ENCODE measurements at places on chromosomes 12 and 14.

- no peak for DNase-seq
Measured at GRCh38 chr14:52724360-52724644, 5.7 kb upstream of the STYX start.

GRCh38 chr14:32596390-32596789 lies 267.3 kb downstream of the AKAP6 start:
- DNase-seq, result no peak

DNA sequence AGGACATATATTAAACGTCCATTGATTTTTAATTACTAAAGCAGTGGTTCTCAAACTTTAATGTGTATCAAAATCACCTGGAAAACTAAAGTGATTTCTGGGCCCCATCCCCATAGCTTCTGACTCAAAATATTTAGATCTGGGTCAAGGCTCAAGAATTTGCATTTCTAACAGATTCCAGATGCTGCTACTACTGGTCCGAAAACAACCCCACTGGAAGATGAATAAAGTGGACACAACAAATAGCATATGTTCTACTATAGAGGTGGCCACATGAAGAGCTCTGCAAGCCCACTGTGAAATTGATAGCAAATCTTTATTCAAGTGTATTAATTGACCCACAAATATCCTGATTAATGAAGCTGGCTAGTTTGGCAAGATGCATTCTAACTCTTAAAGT lies 69.4 kb downstream of the SPATA7 start:
- no peak for DNase-seq

DNA sequence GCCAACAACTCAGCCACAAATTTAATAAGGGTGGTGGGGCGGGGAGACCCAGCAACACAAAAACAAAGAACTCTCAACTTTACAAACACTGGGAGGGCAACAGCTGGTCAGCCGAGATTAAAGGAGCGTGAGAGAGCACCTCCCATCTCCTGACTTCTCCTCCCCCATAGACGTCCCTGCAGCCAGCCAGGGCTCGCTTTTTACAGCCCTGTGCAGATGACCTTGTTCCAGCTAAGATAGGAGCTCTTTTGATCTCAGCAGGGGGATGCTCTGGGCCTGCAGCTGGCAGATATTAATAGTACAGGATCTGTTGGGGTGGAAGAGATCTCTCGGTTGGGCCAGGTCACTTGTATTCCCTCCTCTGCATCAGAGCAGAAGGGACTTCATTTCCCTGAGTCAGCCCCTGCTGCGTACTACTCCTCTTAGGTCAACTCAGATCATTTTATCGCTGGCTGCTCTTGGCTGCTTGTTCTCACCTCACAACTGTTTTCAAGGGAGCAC lies 475.8 kb downstream of the RAD51B start:
- no peak for DNase-seq

DNA sequence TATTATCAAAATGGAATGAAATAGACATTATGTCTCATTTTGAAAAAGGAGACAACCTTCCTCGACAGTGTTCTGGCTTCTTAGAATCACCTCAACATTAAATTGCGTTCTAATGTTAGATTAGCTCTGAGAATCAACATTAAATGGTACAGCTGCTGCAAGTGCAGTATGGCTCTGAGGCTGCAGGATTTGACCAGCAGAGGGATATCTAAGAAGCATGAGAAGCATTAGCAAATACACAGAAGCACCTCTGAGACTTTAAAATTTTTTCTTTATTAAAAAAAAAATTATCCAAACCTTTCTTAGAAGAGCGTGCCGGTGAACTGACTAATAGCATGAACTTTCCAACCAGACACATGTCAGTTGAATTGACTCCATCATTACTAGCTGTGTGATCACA lies 253.4 kb upstream of the LRIG3 start:
- DNase-seq, result no peak

DNA sequence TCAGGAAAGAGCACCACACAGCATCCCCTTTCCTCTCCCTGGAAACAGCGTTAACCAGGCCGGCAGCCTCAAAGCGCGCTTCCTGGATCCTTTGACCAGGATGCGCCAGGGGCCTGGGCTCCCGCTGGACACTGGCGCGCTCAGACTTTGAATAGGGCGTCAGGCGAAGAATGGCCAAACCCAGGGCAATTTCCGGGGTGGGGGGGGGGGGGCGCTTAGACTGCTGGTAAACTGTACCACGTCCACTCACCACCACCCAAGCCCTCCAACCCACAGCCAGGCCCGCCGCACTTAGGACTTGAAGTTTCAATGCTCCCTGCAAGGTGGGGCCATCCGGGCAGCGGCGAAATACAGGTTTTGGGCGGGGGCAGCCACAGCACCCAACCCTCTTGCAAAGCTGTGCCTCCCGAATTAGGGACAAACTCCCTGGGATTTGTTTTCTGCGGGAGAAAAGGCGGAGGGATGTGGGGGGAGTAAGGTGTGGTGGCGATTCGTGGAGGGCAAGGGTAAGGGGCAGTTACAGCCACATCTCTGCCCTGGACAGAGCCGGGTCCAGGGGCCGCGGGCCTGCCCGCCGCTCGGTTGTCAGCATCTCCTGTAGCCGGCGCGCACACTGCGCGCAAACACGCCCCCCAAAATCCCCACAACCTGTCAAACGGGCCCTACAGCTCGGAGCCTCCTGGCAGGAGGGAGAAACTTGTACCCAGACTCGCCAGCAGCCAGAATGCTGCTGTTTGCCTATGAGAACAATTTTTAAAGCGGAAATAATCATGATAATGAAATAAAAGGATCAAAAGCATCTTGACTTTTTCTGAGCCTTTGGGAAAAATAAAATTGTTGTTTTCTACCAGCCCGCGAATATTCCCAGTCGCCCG lies 958 bp downstream of the RTN1 start:
- no peak for DNase-seq

DNA sequence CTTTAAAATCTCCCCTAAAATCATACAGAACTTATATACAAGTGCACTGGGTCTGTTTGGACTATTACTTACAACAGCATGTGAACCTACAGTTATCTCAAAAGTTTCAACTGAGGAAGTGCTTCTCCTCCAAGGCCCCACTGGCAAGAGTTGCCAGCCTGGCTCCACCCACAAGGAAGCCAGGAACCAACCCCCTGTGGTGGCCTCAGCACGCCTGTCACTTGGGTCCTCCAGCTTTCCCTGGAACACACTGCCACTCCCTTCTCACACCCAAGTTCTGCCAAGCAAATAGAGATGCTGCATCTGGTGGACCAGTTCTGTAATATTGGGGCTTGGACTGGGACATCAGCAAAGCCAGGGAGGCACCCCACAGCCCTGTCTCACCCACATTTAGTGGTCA lies 115.4 kb downstream of the GCH1 start:
- DNase-seq, result no peak

DNA sequence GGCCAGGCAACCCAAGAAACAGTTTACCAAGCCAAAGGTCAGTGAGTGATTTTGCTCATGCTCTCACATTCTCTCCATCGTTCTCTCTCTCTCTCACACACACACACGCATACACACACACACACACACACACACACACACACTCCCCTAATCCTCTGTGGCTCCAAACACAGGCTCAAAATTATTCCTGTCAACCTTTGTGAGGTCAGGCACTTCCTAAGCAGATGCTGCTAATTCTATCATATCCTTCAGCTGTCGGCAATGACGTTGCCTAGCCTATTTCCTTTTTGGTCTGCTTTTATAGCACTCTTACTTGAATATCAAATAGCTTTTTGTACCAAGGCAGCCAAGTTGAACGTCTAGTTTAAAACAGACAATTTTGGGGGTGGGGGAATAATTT lies 98.9 kb upstream of the EGLN3 start:
- no peak for DNase-seq

DNA sequence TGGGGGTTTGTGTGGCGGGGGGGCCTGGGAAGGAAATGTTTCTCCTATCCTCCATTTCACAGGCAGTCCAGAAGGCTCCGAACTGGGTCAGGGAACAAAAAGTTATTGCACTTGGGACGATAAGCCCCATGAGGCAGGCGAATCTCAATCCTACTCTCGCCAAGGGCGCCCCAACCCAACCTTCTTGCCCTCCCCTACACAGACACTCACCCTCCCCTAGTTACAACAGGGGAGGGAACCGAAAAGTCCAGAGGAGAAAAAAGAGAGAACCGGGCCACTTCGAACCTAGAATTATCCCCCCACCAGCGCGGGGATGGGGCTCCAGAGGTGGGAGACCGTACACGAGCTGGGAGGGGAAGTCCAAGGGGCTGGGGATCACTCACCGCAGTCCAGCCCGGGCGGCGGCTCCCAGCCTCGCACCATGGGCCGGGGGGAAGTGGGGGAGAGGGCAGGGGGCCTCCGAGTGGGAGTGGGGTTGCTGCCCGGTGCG lies 357 bp downstream of the HOMEZ start:
- DNase-seq, result no peak

GRCh38 chr12:83801972-83802371 lies 1110.6 kb downstream of the SLC6A15 start:
- DNase-seq, result no peak

DNA sequence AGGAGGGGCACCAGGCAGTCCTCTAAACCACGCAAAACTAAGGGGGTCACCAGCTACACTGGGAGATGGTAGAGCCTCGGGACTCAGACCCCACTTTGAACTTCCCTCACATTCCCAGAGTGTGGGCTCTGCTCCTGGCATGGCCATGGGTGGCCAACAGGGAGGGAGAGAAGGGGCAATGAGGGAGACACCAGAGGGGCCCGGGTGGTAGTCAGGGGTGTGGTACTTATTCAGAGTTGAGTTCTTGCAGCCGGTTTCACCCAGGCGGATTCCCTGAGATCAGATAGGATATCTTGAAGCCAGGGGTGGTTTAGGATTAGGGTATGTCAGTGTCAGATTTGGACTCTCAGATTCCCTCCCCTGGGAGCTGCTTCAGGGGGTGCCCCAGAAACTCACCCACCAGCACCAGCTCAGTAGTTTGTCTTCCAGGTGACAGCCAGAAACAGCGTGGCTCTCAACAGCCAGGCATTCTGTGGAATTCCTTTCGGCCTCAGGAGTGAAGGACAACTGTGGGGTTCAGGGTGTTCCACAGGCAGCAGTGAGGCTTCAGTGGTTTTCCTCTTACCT lies 56.0 kb downstream of the ELK3 start:
- DNase-seq, result no peak

DNA sequence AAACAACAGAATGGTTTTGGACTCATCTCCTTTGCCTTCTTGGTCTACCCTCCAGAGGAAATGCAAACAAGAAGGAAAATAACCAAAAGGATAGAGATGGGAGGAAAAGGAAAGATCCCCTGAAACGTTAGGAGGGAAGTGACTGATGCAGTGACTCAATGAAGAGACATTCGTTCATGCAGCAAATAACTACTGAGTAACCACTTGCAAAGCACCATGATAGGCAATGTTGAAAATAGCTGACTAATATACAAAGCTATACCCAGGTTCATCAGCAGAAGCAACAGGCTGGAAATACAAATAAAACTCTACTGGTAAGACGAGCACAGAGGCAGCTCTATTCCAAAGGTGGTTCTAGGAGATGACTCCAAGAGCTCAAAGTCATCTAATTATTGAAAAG lies 41.8 kb downstream of the R3HDM2 start:
- no peak for DNase-seq

DNA sequence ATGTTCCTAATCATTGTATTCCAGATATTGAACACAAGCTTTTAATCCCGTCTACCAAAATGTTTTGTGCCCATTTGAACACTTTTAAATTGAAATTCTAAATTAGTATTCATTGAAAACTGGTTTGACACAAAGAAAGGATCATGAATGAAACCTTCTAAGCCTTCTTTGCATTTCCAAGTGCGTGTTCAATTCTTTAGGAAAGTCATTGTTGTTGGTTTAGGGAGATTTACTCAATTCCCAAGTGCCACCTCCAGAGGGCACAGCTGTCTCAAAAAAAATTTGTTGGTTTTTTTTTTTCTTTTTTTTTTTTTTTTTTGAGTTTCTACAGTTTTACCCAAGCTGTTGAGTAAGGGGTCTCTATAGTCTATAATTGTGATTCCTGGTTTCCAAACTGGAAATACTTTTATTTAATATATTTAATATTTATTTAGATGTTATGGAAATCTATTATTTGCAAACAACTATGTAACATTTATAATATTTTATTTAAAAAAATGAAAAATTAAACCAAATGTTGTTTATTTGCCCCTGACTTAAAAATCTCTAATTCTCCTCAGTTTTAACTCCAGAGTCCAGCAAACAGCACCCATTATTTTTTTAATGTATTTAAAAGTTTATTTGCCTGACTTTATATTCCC lies 79.9 kb downstream of the NEDD1 start:
- no peak for DNase-seq

DNA sequence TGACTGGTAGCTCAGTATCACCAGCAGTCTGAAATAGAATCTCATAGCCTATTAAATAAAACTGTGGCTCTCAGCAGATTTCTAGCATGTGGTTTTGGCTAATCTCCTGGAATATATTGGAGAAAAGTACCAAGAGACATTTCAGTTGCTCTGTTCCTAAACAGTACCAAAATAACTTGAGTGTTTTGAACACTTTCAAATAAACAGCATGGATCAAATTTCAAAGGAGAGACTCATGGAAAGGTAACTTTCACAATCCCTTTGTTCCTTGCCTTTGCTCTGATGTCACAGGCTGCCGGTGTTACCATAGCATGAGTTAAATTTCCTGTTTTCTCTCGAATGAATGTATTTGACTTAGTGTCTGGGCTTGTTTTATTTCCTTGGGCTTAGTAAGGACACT lies 3.4 kb downstream of the ARG2 start:
- no peak for DNase-seq

GRCh38 chr12:85445060-85445938 lies 165.3 kb downstream of the ALX1 start:
- no peak for DNase-seq

- DNase-seq, result no peak
Measured at GRCh38 chr12:15982471-15982870, 71.3 kb downstream of the DERA start.

All from NCI-H1930 (cell line).